NCI-H1930 (cell line): ENCODE measurements at places on chromosomes 16 and 17.

DNA sequence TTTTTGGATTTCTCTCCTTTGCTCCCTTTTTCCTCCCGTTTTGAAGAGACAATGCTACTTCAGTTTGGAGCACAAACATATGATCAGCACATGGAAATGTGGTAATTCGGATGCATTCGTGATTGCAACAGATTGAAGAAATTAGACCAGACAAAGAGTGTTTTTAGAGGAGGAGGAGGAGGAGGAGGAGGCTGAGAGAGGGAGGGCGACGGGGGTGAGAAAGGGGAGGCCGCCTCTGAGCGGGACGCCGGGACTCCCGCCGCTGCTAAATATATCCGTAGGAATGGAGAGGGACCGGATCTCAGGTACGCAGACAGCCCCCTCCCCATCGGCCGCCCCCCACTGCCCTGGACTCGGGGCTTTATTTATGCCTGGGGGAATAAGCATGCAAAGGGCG is 179.3 kb downstream of the SEC14L1 start:
- DNase-seq: no peak

DNA sequence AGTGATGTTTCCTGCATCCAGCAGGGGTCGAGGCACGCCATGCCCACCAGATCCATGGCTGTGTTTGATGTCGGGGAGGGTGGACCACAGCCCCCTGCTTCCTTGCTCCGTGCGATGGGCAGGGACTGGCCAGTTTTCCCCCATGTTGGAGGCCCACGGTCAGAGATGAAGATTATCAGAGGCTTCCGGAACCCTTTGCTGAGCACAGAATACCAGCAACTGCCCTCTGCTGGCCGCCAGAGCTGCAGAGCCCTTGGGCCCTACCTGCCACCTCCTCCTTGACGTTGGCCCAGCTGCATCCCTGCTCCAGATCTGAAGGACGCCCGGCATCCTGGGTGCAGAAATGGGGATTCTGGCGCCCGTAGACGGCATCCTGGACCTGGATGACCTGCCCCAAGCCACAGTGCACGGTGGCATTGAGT is 23.7 kb upstream of the BCO1 start:
- no peak for DNase-seq

- no peak for DNase-seq
Observed at GRCh38 chr16:46961373-46962353, 11.8 kb downstream of the DNAJA2 start.

DNA sequence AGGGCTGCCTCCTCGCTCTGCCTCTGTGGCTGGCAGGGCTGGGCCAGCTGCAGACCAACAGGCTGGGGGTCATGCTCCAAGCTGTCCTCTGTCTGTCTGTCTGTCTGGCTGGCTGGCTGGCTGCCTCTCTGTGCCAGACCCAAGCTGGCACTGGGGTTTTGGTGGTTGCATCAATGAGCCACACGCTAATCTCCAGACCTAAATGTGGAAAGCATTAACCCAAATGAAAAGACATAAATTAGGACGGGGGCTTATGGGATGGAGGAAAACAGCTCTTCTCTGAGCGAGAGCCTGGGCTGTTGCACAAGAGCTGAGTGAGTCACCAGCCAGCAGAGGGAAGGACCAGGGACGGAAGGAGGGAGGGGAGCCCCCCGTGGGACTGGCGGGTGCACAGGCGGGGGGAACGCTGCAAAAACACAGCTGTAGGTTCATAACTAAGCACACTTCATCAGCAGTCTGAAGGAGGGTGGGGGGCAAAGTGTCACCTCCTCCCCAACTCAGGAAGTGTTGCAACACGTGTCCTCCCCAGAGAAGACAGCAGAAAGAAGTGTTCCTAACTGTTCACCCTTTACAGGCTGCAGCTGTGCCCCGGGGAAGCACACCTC is 83.4 kb downstream of the GAS7 start:
- no peak for DNase-seq

DNA sequence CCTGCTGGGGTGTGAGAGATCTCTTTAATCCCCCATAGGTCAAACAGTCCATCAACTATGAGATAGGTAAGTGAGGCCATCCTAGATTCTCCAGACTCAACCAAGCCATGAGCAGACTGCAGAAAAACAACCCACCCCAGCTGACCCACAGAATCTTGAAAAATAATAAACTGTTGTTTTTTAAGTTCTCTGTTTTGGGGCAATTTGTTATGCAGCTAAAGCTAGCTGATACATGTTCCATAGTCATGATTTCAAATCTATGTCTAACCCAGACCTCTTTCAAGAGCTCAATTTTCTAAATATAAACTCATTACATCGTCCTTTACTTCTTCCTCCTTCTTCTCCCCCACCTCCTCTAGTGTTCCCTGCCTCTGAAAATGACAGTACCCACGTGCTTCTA is 10.1 kb downstream of the ERN2 start:
- no peak for DNase-seq

DNA sequence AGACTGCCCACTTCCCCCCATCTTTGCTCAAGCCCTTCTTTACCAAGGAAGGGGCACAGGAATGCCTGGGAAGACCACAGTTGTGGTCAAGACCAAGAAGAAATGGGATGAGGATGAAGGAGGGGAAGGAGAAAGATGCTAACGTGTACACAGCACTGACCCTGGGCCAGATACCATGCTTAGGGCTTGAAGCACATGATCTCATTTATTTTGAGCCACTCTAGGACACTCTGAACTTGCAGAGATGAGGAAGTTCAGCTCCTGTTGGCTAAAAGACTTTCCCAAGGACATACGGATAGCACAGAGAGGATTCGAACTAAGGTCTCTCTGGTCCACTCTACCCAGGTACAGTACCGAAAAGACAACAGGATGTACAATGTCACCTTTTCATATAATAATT is 42.6 kb downstream of the PIK3R5 start:
- DNase-seq: no peak

GRCh38 chr16:87463722-87464690 is 28.8 kb downstream of the ZCCHC14 start:
- DNase-seq: no peak

- DNase-seq: no peak
Observed at GRCh38 chr16:54453871-54454270, 167.3 kb upstream of the IRX3 start.

- no peak for DNase-seq
Observed at GRCh38 chr17:54085934-54086333, 263.2 kb downstream of the KIF2B start.

DNA sequence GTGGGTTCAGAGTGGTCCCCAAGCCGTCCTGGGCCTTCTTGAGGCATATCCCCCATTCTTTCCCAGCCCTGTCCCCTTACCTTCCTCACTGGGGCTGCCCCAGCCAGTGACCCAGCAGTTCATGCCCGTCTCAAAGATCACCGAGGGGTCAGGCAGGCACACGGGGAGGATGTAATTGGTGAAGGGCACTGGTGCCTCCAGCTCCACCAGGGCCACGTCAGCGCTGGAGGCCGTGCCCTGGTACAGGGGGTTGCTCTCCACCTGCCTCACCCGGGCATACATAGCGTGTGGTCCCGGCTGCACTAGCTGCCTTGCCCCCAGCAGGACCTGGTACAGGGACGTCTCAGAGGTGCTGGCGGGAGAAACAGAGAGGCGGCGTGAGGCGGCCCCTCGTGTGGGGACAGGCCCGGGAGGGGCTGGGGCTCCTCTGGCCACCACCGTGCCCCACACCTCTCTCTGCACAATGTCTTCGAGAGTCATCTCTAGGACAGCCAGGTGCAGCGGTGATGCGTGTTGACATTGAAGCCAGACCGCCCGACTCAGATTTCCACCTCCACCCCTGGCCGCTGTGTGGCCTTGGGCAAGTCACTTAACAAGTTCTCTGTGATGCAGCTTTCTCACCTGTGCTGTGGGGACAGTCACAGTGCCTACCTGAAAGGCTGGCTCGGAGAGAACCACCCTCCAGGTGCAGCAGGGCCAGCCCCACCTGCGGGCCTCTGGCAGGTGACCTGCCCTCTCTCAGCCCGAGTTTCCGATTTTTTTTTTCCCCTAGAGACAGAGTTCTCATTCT is 5.8 kb downstream of the PRSS27 start:
- DNase-seq: no peak

DNA sequence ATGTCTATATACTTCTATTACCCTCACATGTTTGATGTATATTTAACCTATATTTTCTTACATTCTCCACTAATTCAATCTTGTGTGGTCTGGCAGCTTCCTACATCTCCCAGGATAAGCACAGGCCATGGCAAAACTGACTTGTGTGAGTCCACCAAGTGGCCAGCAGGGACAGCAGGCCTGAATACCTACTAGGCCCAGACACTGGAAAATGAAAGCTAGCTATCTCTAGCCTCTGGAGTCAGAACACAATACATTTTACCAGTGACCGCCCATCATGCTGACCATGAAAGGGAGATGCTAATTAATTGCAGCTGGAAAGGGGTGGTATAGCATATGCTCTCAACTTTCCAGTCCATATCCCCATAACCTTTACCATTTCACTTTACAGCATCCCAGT is 132.3 kb downstream of the PCTP start:
- no peak for DNase-seq

DNA sequence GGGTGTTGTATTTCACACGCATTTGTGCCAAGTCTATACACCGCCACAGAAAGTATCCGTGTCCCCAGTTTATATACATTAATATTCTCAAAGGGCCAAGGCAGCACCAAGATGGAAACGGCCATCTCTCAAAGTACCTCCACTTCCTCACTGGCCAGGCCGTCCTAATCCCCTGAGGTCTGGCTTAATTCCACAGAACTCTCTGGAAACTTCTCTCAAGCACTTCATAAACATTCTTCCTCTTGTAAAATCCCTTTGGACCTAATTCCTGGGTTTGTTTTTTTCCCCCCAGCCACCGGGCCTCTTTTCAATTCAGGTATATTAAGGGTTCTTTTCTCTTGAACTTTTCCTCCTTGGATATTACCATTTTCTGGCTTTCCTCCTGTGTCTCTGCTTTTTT is 5.1 kb upstream of the ERN1 start:
- DNase-seq: no peak

DNA sequence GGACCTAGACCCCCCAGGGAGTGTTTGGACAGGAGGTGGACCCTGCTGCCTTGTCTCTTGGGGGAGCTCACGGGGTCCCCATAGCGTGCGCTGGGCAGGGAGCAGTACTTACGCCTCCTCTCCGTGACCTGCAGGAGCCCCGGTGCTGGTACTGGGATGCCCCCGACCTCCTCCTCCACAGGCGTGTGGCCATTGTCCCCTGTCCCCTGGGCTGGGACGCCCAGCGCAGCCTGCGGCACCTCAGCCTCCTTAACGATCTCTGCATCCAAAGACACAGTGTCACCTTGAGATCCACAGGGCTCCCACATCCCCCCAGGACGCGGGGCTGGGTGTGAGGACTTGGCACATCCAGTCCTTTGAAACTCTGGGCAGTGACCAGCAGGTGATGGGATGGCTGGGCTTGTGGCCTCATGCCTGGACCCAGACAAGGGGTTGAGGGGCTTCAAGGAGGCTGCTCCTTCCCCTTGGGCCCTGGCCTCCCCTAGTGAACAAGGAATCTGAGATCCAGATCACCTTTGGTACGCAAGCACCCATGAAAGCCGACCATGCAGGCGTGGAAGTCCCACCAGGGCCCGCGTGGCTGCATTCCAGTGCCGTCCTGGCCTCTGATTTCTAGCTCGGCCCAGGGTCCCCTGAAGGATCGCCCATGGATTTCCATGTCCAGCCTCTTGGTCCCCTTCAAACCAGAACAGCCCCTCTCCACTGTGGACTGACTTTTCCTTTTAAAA is 9.9 kb downstream of the DBNDD1 start:
- DNase-seq: no peak

DNA sequence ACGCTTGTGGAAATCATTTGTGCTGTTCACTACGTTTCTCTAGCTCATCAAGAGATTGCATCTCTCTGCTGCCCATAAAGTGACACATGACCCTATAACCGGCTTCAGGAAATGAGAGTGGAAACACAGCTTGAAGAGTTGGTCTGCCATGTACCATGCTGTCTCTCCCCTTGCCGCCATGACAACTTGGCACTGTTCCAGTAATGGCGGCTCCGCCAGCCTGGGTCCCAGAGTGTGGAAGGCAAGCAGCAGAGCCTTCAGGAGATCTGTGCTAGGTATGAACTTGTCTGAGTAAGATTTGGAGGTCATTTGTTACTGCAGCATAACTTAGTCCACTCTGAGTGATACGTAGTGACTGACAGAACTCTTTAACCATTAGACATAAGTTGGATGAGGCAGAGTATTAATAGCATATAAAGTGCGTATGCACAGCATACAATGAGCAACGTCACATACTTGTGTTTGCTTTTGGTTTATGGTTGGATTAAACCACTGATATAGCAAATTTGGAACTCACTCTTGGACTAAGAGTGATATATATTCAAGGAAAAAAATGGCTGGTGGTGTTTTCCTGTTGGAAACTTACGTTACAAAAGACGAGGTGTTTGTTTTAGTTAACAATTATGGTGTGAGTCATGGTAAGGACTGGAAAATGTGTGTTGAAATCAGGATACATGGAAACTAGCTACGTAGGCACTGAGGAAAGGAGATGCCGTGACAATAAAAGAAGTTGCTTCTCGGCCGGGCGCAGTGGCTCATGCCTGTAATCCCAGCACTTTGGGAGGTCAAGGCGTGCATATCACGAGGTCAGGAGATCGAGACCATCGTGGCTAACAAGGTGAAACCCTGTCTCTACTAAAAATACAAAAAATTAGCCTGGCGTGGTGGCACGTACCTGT is 24.4 kb upstream of the PMP22 start:
- no peak for DNase-seq
